ENCODE measurements at places on chromosomes 6 and 20.

DNA sequence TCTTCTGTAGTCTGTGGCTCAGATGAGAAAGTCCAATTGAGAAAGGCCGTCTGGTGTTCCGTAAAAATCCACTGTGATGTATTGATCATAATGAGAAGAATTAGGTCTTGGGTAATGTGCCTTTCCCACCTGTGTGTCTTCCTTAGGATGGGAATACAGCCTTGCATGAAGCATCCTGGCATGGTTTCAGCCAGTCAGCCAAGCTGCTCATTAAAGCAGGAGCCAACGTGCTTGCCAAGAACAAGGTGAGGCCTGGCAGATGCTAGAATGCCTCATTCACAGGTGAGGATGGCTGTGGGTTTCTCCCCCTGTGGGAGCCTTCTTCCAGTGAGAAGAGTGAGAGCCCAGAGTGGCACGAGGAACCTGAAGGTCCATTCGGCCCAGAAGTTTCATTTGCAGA, 32.7 kb downstream of the LYRM2 start:
- no peak for DNase-seq

DNA sequence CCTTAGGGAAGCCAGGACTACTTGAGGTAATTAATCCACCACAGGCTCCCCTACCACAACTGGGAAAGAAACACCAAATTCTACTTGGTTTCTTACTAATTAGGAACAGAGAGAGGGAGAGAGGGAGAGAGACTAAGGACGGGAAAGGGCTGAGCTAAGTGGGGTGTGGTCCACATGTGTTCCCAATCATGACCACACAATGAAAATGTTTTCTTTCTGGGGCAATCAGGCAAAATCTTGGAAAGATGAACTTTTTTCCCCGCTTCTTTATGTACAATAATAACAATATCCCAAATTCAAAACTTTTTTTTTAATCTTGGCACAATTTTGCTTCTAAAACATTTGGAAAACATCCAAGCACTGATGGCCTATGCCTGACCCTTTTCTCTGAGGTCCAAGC, 734.4 kb downstream of the MAFB start:
- no peak for DNase-seq

- no peak for DNase-seq
These were observed 1006.8 kb upstream of the MANEA start for GRCh38 chr6:94570581-94570980.

DNA sequence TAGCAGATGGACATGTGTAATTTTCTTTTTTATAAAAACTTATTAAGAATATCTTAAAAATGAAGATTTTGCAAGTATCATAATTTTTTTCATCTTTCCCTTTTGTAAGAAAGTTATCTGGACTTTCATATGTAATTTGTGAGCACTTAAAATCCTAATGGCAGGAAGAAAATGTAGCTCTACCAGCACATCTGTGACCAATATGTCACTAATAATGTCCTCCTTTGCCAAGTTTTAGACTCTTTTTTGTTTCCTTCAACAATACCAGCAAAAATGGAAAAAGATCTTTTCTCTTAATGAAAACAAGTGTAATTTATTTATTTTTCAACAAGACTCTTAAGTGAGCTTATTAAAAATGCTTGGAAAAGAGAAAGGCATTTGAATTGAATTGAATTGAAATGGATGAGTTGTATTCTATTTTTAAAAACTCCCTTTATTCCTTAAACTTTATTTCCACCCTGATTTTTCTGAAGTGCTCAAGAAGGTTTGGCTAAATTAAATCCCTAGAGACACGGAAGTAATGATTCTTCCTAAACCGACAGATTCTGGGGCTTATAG, 110.7 kb downstream of the KIF6 start:
- DNase-seq: no peak

GRCh38 chr6:25875926-25876602, 2.0 kb upstream of the SLC17A3 start:
- no peak for DNase-seq

Measured in LHCN-M2 (cell line).